Hematopoietic multipotent progenitor cell treated with erythropoietin and hydrocortisone succinate and interleukin-3 and kit ligand, for 6 days (in vitro differentiated cells): ENCODE measurements at places on chromosomes 3 and 15.
A peak's percentile ranks its signal among the peaks of the same experiment; 100 is the strongest.

DNA sequence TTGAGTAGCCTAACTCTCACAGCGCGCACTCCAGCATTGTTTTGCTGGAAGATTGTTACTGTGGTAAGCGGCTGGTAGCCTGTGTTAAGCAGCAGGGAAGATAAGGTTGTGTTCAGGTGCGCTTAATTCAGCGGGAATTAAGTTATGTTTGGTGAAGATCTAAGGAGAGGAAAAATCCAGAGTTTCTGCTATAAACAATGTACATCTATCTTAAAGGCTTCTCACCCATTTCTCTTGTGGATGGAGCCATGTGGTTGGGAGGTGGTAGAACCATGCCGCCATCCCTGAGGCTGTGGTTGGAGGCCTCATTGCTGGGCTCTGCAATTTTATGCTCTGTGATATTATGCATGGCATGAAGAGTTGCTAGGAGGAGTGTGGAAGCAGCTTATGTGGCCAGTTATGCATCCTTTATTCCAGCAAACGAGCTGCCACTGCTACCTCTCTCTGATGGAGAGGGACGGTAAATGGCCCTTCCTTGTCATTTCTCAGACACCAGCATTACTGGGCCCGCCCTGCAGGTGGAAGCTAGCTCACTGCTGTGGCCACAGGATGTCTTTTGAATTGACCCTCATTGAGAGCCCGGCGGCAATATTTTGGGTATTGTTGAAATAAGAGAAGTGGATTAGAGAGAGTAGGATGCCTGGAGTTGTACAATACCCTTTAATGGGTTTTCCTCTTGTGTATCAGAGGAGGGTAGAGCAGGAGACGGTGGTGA, 1.3 kb downstream of the MINAR1 start:
- no peak for DNase-seq

DNA sequence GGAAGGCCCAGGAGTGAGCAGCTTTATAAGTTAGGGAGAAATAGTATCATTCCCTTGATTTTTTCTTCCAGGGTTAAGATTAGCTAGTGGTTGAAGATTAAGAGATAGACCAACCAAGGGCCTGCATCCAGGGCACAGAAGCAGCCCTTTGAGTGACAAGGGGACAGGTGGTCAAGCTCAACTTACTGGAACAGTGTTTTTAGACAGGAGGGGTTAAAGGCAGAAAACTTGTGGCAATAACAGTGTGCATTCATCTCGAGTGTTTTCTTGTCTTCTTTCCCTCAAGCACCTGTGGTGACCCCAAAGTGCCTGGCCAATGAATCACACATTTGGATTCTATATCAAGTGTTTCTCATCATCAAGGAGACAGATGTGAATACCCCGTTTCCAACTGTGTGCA, 267.5 kb downstream of the PDCD6IP start:
- DNase-seq: no peak

- no peak for DNase-seq
These were observed 12.9 kb downstream of the SNX4 start for GRCh38 chr3:125507128-125507527.

DNA sequence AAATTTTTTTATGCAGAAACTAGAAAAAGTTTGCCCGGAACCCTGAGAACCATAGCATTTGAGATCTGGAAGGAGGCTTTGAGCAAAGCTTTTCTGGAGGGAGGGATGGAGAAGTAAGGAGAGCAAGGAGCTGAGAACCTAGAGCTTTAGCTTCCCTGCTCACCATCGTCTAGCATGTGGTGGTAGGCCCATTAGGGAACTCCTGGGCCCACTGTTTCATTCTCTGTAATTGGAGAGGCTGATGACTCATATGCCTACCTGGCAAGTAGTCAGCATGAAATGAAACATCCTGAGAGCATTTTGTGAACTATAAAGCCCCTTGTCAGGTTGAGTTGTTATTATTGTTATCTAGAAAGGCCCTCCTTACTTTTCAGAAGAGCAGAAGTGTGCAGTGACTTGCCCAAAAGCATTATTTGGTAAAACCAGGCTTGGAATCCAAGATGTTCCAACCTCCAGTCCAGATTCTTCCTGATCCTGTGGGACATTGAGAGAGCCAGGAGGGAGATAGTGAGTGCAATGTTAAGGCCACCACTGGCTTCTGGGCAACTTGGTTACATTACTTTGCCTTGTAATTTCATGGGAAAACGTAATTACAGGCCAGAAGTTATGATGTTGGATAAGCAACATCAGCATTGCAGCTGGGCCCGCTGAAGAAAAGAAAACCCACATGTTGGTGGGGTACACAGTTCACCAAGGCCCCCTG, 104.5 kb upstream of the BFSP2 start:
- no peak for DNase-seq

GRCh38 chr15:70156671-70157271, 59.1 kb upstream of the TLE3 start:
- no peak for DNase-seq

DNA sequence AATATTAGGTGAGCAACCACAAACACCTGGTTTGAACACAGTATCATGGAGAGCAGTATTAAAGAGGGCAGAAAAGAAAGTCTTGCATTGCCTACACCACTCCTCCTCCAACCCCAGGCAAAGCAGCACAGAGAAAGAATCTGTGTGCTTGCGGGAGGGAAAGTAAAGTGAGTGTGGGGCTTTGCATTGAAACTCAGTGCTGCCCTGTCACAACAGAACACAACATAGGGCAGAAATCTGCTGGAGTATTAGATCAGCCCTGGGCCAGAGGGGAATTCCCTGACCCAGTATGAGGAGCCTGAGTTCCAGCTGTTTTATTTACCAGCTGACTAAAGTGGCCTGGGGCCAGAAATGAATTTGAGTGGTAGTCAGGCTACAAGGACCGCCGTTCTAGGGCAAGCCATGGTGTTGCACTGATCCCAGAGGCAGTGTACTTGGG, 75.5 kb downstream of the SPATA16 start:
- no peak for DNase-seq

DNA sequence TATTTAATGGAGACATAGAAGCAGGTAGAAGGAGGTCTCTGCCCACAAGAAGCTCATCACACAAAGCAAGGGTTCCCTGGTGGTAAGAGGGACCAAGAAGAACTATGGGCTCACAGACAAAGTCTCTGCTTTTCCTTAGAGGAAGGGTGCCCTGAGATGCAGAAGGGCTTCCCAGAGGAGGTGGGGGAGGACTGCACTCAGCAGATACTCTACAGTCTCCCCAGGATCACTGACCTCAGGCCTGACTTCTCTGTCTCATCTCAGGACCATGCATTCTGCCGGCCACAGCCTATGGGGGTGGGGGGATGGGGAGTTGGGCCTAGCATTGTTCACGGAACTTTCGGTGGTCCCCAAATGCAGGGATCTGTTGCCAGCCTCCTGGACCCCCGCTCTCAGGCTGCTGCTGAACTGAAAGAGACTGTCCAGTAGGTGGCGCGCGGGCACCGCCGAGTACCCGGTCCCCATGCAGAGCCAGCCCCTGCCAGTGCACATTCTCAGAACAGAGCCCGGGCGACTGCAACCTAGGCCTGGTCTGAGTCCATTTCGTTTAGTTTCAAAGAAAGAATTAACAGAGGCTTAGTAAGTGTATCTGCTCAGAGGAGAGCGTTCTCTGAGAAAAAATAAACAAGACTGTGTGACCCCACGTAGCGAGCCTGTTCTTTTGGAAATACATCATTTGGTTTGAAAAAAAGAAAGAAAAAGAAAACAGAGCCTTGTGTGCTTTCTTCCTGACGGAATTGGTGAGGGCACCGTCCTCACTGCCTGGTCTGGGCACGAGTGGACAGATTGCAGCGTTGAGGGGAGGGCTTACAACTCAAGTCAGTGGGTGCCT, 74.1 kb downstream of the LRTM1 start:
- DNase-seq: peak; percentile 73

DNA sequence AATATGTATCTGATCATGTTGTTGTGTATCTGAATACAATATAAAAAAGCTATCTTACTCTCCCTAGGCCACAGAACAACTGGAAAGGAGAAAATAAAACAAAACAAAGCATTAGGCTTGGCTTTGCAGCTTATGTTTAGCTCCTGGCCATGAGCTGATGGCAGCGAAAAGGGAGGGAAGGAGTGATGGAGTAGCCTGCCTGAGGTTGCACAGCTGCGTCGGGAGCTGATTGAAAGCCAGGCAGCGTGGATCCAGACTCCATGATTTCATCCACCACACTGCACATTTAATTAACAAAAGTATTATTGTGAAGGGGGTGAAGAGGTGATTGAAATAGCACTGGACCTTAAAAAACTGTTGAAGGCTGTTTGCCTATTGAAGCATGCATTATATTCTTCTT, 212.2 kb downstream of the GABRG3 start:
- no peak for DNase-seq
